ENCODE measurements at places on chromosomes 2 and 18.

GRCh38 chr2:18479947-18480369 lies 80.5 kb downstream of the RDH14 start:
- no peak for DNase-seq

DNA sequence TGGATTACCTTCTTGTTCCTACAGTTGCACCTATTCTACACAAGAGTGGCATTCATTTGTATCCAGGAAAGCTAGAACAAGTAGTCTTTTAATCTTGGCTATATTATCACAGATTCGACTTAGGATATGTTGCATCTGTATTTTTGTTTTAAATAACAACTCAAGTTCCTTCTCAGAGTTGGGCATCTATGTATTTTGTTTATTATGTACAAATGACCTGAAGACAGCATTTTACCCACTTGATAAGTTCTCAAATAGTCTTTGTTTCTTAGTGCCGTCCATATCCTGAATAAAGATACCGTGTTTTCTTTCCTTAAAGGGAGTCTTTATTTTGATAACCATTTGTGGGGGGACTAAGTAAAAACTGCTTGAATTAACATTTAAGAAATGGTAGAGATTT lies 2.9 kb downstream of the ITPRID2 start:
- no peak for DNase-seq

DNA sequence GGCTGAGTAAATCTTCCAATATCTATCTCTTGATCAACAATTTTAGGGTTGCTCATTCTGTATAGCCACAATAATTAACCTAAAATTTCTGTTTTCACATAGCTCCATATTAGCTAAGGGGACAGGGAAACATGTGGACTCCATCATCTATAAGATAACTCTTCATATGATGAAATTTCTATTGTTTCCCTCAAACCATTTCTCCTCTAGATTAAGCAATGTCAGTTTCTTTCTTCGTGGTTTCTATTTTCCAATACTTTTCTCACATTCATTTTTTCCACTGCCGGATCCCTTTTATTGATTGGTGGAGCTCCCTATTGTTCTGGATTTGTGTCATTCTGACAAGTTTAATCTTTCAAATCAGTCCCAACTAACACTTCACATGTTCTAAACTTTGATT lies 1221.3 kb upstream of the ZEB2 start:
- DNase-seq, result no peak

GRCh38 chr18:24271381-24272228 lies 126.0 kb downstream of the OSBPL1A start:
- DNase-seq, result peak; percentile 19

- no peak for DNase-seq
These were observed 3.2 kb downstream of the SH3YL1 start for GRCh38 chr2:260507-261161.

DNA sequence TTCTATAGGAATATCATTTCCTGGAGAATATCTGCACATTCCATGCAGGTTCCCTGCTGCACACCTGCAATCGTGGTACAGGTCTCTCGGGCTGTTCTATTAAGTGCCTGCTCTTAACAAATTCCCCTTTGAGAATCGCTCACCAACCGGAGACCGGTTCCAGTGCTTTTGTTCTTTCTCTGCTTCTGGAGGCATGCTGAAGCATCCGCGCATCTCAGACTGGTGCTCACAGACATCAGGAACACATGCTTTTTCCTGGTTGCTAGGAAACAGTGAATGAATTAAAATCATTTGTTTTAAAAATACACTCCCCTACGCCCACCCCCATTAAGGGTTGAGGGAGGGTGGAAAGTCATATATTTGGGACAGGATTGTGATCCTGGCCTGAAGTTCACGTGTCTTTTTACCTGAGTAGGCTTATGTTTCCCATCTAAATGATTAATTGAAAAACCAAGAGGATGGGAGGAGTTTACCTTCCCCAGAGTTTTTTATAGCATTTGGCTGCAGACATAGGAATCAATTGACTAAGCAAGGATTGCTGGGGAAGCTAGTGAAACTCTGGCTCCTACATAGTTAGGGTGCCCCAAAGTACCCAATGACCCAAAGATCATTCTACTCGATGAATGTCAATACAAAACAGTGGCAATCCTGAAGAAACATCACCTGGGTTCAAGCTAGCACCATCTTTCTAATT lies at the start of gene C2orf80:
C2orf80 (minus strand) TSS at position 221 of the 694 bp plus-strand sequence. CDS start 3,044 bp downstream, outside the sequence.
- no peak for DNase-seq

DNA sequence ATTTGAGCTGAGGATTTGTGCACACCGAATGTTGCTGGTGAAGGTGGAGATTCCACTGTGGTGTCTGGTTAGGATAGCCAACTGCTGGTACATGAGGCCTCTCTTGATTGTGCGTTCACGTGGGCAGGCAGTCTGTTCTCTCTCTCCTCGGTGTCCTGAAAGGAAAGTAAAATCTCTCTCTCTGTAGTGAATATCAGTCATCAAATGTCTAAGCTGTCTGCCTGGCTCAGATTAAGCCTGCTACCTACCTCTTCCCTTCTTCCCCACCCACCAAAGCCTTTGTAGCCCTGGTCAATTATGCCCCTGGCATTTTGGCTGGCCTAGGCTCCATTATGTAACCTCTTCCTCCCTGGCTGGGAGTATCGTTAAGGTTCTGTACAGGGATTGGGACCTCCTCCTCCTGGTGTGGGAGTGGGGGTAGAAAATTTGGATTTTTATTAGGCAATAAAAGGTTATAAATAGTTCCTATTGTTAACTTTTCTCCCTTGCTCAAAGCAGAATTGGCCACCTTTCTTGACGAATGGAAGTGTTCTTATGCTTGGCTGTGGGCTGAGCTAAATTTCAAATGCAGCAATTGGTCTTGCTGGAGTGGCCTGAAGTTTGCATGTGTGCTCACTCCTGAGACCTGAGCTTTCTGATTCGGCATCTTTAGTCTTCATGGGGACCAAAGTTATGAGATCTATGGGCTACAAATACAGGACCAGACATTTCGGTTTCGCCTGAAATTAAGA lies 148.8 kb downstream of the WDSUB1 start:
- no peak for DNase-seq

GRCh38 chr18:48022531-48023329 lies 92.3 kb upstream of the SMAD2 start:
- DNase-seq, result no peak
